MV-4-11 (cell line): ENCODE measurements at places on chromosomes 1 and 21.
A peak's percentile ranks its signal among the peaks of the same experiment; 100 is the strongest.

GRCh38 chr1:10968411-10968826, 44.0 kb upstream of the TARDBP start:
- no peak for DNase-seq

DNA sequence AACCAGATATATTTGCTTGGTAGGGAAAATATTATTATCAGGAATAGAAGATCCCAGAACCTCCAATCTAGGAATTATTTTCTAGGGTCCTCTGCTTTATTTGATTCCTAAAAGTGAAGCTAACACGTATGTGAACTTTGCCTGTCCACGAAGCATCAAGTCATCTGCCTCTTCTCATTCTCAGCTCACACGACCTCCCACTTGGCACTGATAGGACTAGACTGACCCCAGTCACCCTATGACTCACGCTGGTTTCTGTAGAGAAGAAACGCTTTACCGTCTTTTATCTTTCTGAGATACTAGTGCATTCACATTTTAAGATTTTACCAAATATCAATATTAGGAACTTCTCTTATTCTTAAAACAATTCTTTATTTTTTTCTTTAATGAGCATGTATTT, 2.0 kb upstream of the KRTAP19-7 start:
- no peak for DNase-seq

DNA sequence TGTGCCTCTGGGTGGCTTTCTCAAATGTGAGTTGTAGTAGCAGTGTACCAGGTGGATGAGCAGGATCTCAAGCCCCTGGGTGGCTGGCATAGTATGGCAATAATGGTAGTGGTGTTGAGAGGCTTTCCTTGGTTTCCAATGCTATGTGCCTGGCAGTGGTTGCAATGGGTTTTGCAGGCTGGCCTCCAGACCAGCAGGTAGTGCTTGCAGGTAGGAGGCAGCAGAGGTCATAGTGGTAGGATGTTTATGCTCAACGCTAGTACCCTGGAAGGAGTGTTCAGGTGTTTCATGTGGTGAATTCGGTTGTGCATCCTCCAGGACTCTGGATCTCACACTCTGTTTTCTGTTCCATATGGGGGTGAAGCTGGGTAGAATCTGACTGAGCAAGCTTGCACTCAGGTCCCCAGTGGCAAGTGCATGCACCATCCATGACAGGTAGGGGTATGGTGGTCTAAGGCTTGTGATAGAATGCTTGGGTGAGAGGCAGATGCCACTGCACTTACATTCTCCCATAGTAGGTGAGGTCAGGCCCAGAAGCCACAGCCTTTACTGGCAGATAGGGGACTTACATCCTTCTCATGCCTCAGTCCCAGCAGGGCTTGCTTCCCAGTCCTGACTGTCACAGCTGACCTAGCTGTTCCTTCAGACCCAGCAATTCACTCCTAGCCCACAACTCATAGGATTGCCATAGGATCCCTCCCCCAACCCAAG, 410.5 kb upstream of the LRRC7 start:
- no peak for DNase-seq

GRCh38 chr1:117611121-117611601, 5.3 kb downstream of the TENT5C start:
- no peak for DNase-seq

GRCh38 chr1:226696547-226696946, 42.5 kb downstream of the ITPKB start:
- DNase-seq = peak; percentile 7

DNA sequence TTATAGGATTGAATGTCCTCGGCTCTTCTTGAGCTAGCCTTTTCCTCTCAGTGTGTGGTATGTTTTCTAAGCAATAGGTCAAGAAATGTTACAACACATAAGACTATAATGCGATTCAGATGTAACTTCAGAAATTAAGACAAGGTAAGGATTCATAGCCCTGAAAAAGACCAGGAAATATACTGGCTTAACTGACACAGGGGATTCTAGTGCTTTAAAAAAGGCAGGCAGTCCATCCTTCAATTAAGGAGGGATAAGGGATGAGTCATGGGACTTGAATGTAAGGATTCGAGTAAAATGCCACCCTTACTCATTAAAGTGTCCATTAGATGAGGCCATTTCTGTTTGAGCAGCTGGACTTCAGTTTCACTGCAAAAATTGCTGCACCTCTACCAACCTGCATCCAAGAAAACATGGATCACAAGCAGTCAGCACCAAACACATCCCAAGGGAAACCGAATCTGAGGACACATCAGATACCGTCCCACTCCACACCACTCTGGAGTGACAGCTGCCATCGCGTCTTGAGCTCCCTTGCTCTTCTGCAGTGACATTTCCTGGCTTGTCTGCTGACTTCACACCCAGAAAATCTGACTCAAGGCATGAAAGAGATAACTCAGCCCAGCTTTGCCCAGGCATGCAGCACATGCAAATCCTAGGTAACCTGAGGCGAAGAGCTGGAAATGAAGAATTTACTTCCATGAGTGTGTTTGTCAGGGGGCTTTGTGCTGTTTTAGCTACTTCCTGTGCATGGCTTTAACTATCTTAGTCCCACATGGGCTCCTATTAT, 37.8 kb downstream of the NGF start:
- DNase-seq = no peak

DNA sequence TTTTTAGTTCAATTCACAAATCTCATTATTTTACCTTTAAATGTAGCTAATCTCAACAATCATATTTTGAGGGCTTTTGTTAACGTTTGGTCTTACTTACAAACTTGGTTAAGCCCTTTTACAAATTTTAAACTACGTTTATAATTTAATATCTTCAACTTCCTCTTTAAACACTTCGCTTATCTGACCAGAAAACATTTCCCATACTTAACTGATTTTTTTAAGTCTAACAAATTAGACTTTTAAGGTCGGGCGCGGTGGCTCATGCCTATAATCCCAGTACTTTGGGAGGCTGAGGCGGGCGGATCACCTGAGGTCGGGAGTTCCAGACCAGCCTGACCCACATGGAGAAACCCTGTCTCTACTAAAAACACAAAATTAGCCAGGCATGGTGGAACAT, 300.9 kb downstream of the LMX1A start:
- no peak for DNase-seq

DNA sequence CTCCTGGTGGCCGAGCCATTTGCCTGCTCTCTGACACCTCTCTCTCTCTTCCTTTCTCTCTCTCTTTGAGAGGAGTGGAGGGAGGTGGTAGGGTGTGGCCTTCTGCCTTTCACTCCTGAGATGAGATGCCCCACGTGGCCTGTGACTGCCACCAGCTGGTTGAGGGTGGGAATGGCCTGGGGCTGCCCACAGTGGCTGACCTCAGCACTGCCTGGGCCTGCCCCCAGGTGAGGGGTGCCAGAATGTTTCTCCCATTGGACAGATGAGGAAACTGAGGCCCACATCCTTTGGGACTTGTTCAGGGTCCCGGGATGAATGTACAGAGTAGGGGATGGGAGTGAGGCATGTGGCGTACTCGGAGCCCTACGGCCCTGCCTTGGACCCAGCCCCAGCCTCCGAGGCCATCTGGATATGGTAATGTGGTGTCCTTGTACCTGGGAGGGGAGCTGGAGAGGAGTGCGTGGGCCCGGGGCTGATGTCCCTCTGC, 12.7 kb upstream of the C1orf167 start:
- peak; percentile 70 for DNase-seq

- DNase-seq = peak; percentile 46
Measured at GRCh38 chr1:247681288-247681897, 1.9 kb upstream of the OR13G1 start.

DNA sequence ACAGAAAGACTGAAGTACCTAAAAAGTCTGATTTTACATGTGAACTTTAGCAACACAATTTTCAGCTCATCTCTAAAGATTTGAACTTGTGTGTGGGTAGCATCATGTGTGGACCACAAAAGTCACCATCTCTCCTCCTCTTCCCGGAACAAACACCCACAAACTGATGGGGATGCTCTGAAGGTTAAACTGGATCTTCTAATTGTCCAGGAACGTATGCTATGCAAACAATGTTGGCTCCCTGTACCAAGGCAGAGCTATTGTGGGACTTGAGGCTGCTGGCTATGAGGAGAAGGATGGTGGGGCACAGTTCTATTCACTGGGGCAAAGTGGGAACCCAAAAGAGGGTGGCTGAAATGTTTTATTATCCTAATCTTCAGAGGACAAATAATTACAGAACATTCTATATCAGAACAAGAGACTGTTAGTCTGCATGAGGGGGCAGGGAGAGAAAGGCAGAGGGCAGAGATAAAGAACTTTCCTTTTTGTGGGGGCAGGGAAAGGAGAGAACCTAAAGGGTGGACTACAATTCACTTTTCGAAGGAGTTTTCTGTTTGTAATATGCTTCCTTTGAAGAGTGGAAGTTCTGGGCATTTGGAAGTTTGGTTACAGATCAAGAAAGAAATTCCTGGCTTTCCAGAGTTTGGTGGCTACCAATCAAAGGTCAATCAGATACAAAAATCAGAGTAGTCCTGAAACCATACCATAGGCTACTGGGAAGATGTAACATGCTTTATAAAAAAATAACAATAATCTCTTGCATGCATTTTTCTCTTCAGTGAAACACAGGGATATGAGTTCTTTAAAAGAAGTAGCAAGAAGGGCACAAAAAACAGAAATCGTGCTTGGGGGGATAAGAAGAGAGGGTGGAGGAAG, 62.9 kb downstream of the GADD45A start:
- no peak for DNase-seq

- peak; percentile 31 for DNase-seq
Measured at GRCh38 chr1:6342056-6342455, 51.5 kb downstream of the ACOT7 start.

GRCh38 chr1:80359666-80360065, 1353.1 kb upstream of the ADGRL4 start:
- DNase-seq = no peak

GRCh38 chr21:44890961-44891541, 17.6 kb upstream of the PTTG1IP start:
- DNase-seq = no peak

DNA sequence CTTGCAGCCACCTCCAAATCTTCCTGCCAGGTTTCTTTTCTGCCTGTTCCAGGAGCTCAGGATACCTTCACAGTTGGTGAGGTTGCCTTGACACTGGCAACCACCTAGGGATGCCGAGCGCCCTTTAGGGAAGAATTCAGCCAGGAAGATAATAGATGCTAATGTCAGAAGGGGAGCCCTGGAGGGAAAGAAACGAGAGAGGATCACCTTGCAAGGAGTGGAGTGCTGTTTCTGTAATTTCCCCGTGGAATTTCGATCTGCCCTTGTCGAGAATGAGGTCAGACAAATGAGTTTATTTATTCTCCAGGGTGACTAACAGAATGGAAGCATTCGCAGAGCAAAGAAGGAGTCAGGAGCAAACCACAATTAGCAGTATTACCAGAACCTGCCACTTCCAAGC, 315.8 kb upstream of the KAZN start:
- no peak for DNase-seq

DNA sequence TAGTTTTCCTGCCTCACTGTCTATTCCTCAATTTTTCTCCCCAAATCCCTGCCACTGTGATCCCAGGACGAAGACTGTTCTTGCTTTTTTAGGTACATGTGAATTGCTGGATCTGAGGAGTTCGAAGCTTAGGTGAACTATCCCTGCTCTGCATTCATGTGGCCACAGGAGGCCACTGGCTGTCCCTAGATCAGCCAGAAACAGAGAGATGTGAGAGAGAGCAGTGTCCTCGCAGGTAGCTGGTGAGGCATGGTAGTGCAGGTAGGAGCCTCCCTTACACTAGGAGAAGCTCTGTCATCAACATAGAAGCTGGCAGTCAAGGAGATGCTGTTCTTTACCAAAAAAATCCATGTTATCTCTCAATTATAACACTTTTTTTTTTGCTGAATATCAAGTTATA, 71.5 kb downstream of the USP24 start:
- DNase-seq = no peak

DNA sequence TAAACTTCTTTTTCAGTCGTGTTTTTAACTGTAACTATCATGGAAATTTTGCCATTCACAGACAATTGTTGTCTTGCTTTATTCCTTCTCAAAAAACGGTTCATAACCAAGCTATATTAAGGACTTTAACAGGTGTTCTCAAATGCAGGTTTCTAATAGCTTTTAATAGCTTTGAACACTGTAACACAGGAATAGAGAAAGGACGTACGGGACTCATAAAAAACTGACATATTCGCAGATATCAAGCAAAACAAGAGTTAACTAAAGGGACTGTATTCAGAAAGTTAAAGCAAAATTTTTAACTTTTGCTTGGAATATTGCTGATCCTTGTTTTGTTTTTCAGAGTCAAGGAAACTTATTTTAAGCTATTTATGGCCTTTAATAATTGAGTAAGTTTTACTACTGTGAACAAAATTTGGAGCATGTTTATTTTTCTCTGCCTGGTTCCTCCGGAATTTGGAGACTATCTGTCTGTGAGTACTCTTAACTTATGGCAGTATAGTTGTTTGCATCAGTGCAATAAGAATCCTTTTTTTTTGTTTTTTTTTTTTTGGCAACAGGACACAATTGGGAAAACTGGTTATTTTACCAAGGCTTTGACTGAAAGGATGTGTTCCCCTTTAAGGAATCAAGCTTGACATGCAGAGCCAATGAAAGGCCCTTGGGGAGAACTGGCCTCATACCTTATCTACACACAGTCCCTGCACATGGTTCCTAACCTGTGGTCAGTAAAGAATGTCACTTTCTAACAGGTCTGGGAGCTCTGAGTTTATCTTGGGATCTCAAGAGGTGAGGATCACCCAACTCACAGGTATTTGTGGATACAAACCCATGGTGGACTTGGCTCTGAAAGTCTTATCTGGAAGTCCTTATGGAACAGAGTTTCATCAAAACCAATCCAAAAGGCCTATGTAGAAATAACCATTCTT, 5.8 kb upstream of the CD46 start:
- DNase-seq = no peak

DNA sequence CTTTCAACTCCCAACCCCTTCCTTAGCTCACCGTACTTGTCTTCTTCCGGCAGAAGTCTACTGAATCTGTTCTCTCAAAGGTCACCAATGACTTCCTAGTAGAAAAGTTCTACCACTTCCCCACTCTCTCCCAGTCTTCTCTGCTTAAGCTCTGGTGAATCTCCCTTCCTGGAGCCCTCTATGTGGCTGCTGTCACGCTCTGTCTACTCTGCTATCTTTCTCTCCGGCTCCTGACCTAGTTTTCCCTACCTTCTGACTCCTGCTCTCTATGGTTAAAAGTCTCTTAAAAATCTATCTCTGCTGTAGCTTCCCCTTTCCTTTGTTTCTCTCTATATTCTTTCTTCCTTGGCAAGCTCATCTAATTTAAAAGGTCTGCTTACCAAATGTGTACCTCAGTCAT, 350.1 kb upstream of the GREM2 start:
- DNase-seq = peak; percentile 28

GRCh38 chr21:45640888-45641479, 2.5 kb upstream of the PCBP3 start:
- no peak for DNase-seq

- no peak for DNase-seq
Measured at GRCh38 chr1:180946056-180946455, 33.4 kb downstream of the KIAA1614 start.

GRCh38 chr1:5745800-5746610, 246.2 kb downstream of the NPHP4 start:
- peak; percentile 37 for DNase-seq
